ENCODE measurements at places on chromosomes 4 and X.

DNA sequence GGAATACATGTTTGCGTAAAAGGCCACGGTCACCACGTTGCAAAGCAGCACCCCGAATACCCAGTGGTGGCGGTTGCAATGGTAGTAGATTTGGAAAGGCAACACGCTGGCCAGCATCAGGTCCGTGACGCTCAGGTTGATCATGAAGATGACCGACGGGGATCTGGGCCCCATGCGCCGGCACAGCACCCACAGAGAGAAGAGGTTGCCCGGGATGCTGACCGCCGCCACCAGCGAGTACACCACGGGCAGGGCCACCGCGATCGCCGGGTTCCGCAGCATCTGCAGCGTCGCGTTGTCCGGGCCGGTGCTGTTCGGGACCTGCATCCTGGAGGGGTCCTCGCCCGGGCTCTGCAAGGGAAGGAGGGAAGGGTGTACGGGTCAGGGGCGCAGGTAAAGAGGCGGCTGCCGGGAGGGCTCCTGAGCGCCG, 13.5 kb upstream of the ASMTL start:
- no peak for DNase-seq

DNA sequence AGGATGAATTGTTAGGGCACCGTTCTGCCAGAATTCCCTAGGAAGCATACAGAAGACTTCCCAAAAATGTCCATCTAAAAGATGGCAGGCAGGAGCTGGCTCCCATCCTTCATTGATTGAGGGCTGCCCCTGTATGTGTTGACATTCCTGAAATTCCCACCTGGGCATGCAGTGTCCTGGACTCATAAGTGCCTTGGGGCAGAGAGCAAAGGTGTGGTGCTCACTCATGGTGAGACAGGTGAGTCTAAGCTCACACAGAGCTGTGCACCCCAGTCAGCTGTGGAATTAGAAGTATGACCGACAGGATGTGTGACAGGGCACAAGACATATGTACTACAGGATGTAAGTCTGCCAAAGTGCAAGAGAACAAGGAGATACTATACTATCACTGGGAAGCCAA, 271.9 kb downstream of the MID1IP1 start:
- DNase-seq: no peak

DNA sequence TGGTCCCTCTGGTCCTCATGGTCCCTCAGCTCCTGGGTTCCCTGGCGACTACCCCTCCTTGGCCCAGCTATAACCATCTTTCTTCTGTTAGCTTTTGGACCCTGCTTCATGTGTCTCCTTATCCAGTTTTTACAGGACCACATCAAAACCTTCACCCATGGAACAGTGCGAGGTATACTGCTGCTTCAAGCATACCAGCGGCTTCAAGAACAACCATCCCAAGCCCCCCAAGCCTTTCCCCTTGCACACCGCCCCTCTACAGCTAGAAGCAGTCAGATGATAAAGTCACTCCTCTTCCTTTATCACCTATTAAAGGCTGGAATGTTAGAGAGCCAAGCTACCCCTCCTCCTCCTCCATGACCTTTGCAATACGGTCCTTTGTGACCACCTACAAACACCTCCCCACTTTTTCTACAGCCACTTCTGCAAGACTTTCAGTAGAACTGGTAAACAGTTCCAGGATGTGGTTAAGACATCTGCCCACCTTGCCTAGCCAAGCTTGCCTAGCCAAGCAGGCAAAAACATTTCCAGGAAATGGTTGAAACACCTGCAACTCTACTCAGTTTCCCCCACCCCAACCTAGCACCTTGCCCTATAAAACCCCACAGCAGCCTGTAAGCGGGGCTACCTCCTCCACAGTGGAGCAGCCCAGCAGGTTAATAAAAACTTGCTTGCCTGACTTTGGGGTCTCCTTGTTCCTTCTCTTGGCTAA, 125.7 kb downstream of the ZC4H2 start:
- no peak for DNase-seq

DNA sequence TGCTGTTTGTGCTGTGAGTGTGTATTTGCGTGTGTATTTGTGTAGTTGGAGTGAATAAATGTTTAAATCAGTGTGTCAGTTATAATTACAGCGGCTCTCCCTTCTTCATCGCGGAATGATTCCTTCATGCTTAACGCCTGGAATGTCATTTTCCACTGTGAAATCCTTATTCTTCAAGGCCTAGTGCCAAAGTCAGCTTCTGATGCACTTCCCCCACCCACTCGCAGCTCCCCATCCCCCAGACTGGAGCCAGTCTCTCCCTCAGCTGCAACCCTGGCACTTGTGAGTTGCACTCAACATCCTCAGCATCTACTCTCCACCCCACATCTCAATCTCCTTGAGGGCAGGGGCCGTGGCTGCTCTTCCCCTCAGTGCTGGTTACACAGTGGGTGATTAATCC, 583.0 kb downstream of the BCOR start:
- DNase-seq: no peak

DNA sequence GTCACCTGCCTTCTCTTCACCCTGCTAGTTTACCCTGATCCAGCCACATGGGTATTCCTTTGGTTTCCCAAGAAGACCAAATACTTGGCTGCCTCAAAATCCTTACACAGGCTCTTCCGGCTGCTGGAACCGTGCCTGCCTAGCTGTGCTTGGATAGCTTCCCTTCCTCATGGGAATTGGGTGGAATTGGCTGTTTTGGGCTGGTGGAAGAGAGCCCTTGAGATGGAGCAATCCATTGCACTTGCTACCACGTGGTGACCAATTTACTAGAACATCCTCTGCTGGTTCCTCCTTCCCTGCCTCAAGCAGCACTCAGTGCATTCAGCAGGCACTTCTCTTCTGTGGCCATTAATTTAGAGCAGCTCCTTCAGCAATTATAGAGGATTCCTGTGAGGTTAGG, 119.3 kb upstream of the AP1S2 start:
- no peak for DNase-seq

DNA sequence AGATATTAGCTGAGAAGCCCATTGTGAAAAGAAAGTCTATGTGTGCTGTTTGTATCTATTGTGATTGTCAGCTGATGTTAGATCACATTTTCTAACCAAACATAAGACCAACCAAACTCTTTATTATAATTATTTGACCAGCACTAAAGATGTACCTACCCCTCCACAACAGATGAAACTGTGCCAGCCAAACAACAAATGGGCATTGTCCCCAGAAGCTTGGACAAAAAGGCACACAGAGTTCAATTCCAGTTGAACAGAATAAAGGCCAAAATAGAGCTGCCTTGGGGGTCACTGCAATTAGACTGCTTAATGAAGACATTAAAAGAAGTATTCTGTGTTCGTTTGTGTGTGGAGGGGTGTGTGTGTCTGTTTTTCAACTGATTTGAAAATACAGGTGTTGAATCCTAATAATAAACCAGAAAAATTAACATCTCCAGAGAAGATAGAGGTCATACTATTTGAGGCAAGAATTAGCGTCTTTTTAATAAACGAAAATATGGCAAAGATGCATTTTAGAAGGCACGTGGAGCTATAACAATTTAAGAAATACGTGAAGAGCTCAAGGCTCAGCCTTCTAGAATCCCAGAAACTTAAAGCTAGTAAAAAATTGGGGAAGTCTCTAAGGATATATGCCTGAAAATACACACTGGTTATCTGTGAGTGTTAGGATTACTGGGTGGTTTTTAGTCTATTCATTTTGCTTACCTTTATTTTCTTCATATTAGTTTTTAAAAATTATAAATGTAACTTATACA, 2.2 kb downstream of the SPP1 start:
- no peak for DNase-seq

DNA sequence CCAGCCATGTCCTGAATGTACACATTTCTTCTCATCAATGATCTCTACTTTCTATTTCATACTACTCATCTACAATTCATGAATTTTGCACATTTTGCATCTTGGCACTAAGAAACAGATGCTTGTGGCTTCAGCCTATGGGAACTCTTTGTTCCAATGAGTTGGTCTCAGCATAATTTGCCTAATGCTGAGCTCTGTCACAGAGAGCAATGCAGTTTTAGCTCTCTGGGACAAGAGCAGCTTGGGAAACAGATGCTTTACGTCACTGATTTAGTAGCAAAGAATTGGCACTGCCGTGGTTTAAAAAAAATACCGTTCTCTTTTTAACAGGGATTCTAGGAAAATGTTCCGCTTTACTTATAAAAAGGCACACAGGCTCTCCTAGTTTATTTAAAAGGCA, 162.4 kb downstream of the WDFY3 start:
- DNase-seq: no peak

DNA sequence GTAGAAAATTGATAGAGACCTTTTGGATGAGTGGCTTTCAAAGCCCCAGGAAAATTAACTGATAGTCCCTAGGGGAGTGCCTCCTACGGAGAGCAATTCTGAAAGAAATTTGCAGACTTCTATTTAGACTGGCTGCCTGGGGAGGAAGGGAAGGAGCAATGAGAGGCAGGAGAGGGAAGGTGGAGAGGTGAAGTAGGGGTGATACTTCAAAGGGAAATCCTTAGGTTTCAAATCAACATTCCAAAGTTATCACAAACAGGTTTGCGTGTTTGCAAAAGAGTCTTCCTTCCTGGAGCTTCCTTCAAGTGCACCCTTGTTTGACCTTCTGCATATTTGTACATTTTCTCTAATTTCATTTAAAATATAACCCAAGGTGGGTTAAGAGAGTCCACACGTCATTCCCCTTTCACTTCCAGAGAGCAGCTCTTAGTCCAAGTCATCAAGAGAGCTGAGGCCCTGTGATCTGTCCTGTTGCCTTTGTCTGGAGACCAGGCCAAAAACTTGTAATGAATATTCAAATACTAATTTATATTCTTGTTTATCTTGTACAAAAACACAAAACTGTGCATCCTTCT, 157.8 kb downstream of the CLCN4 start:
- DNase-seq: no peak

DNA sequence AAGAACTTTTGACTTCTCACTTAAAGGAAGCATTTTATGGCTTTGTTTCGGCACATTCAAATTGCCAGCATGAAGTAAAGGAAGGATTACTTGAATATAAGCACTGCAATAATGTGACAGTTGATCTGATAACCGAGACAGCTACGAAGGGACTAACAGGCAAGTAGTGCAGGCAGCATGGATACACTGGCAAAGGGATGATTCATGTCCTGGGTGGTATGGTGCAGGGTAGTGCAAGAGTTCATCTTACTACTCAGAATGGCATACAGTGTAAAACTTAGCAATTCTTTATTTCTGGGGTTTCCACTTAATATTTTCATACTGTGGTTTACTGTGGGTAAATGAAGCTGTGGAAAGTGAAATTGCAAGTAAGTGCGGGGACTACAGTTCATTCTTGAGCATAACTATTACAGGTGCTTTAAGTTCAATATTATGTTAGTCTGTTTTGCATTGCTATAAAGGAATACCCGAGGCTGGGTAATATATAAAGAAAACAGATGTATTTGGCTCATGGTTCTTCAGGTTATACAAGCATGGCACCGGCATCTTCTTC, 611.8 kb downstream of the SPOCK3 start:
- no peak for DNase-seq

DNA sequence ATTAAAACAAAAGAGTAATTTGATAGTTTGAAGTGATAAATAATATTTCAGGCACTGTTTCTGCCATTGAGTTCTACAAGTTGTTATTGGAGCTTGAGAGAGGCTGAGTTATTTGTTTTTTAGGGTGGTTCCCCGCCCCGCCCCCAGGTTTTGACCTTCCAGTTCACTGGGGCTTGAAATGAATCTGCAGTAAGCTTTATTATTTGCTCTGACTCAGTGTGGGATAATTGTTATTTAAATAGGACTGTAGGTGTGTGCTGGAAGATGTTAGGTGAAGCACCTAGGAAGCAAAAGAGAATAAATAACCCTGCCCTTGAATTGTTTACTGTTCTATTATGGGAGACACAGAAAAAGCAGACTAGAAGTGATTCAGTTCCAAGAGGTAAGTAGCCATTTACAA, 81.2 kb upstream of the KCNIP4 start:
- DNase-seq: no peak

DNA sequence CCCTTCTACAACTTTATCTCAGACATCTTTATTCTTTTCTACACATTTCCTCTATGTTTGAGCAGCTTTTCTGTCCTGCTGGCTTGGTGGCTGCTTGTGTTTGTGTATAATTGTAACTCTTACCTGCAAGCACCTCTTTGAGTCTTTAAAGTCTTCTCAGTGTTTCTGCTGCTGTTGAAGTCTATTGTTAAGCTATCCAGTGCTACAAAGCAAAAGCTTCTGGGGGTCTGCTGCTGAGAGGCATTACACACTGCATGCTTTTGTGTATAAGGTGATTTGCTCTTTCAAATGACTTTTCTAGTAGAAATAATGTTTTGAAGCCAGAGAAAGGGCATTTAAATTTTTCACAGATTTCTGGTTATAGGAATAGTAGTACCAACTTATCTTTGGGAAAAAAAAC, 241.8 kb downstream of the DTHD1 start:
- no peak for DNase-seq

GRCh38 chr4:154476232-154476631, 15.4 kb downstream of the DCHS2 start:
- DNase-seq: no peak

GRCh38 chr4:151785484-151786157, 24.8 kb upstream of the GATB start:
- no peak for DNase-seq

DNA sequence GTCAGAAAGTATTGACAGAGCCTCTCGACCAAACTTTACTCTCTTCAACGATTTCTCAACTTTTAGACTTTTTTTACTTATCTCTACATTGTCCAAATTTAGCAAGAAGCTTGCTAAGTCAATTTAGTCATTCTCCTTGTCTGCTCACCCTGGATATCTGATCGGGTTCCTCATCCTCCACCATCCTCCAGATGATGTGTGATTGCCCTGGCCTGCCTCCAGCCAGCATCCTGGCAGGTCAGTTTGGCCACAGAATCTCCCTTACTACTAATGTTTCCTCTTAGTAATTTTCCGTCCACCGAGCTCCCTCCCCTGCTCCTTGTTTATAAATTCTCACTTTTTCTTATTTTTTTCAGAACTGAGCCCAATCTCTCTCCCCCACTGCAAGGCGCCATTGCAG, 167.9 kb upstream of the ZFP42 start:
- no peak for DNase-seq

DNA sequence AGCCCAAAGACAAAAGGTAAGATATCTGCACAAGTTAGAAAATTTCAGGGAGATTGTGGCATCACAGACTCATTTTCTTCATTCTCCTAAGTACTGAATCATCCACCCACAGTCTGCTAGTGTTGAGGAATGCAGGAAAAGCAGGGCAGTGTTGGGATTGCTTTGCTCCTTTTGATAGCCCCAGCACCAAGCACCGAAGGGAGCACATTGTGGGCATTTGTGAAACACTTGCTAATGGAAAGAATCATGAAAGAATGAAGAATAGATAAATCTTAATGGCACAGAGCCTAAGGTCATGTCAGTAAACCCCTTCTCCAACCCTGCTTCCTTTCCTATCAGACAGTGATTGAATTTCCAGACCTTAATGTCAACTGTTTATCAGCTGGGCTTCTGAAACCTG, 103.1 kb upstream of the GPRIN3 start:
- DNase-seq: no peak
